ENCODE measurements at places on chromosomes 11 and 22.
A peak's percentile ranks its signal among the peaks of the same experiment; 100 is the strongest.

- DNase-seq = no peak
Measured at GRCh38 chr11:62708793-62709192, 1.3 kb downstream of the GNG3 start.

DNA sequence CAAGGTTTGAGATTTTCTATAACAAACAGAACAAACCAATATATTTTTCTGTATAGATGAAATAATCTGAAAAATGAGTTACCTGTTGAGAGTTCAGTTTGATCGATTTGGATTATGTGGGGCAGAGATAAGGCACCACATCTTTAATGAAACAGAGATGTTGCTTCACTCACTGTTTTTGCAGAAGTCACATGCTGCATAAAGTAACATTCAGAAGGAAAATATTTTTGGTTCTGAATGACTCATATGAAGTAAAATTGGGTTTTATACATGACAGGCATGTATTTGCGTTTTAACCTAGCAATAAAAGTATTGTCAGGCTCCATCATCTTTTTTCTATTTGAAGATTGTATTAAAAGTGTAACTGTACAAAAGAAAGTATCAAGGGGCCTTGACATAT, 77.8 kb downstream of the BBOX1 start:
- no peak for DNase-seq

DNA sequence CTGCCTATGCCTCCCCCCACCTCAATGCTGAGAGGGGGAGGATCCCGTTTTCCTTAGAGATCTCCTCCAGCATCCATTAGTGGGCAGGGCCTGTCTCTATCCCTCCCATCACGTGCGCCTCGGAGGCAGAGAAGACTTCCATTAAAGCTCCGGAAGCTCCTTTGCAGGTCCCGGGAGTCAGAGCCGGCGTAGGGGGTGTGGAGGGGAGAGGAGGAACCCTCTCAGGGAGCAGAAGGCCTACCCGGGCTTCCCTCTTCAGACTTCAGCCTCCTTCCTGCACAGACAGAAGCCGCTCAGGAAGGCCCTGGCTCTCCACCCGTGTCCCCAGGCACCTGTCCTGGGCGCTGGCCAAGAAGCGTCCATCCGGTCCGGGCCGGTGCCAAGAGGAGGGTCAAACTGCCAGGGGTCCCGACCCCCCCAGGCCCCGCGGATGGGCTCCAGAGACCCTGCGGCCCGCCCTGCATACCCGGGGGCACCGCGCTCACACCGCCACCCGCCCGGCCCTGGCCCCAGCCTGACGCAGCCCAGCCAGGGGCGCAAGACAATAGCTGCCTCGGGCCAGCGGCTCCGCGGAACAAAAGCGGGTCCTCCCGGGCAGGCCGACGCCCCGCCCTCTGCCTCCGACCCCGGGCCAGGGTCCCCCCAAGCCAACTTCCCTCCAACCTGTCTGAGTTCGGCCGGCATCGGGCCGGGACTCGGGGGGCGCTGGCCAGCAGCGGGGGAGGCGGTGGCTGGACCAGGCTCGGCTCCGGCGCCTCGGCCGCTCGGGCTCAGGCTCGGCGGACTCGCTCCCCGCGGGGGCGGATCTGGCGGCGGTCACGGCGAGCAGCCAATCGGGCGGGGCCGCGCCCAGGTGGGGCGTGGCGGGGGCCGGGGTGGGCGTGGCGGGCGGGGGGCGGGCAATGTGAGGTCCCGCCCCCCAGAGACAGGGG, 29.9 kb downstream of the ARVCF start:
- peak; percentile 11 for DNase-seq

DNA sequence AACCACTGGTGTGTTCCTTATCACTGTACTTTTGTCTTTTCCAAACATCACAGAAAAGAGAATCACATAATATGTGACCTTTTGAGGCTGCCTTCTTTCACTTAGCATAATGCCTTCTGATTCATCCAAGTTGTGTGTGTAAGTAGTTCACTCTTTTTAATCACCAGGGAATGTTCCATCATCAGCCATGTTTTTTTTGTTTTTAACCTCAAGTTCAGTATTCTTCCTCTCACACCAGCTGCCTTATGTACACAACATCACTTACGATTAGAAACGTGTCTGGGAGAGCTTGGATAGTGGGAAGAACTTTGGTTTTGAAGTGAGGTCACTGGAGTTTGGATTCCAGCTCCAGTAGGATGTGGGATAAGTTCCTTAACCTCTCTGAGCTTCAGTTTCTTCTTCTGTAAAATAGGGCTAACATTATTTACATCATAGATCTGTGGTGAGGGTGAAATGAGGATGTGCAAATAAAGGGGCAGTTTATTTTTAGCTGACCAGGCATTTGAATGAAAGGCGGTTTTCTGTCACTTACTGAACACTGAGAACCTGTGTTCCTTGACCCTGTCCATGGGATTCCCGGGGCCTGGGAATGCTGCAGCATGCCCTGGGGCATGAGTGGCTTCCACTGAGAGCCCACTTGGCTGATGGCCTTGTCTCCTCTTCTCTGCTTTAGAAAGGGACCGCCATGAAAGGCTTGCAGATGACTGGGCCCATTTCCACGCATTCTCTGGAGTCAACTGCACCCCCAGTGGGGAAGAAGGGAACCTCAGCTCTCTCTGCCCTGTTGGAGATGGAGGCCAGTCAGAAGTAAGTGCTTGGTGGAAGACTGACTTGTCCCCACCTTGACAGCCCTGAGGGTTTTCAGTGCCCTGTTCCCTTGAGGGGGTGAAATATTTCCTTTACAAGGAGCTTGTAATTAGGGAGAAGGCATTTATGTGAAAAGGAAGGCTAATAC, 92.6 kb downstream of the DEPDC5 start:
- DNase-seq = no peak

GRCh38 chr11:61826930-61827570, 1.1 kb upstream of the FADS2 start:
- DNase-seq = no peak

- no peak for DNase-seq
Measured at GRCh38 chr11:28727254-28727653, 619.1 kb downstream of the METTL15 start.

DNA sequence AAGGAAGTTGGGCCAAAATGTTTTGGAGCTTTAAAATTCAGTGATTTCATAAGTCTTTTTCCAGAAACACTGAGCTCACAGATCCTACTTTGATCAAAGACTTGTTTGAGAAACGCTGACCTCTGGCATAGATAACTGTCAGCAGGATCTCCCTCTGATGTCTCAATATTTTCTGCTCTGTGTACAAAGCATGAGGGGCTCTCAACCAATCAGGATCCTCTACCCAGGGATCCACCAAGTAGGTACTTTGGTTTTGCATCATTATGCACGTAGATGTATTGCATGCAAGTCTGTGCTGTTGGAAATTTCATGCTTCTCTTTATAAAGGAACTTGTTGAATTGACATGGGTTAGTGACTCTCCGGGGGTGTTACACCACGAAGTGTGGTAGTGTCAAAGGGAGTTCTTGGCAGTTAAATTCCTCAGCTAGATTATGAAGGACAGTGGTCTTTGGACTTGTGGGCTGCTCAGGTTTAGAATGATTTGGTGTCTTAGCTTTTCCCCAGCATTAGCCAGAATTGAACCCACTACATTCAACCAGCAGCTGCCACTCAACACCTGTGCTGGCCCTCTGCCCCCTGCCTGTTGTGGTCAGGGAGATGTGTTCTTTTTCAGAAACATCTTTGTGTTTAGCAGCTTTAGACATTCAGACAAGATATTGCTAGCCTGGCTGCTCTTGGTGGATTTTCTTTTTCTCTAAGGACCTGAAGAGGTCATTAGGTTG, 1.7 kb upstream of the DIXDC1 start:
- DNase-seq = no peak

DNA sequence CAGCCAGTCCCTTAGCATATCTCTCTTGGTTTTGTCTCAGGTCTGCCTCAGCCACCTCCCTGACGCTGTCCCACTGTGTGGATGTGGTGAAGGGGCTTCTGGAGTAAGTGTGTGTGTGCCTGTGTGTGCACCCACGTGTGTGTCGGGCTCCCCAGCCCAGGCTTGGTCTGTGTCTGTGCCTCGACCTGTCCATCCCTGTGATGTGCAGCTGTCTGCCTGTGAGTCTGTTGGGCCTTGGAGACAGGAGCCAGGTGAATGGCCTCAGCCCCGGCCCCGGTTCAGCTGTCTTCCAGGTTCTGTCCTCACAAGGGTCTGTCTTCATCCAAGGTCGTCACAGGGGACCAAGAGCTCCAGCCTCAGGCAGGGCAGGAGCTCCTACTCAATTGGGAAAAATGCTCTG, 9.8 kb downstream of the ATG16L2 start:
- DNase-seq = no peak

GRCh38 chr11:78319453-78319955, 98.1 kb downstream of the GAB2 start:
- no peak for DNase-seq

DNA sequence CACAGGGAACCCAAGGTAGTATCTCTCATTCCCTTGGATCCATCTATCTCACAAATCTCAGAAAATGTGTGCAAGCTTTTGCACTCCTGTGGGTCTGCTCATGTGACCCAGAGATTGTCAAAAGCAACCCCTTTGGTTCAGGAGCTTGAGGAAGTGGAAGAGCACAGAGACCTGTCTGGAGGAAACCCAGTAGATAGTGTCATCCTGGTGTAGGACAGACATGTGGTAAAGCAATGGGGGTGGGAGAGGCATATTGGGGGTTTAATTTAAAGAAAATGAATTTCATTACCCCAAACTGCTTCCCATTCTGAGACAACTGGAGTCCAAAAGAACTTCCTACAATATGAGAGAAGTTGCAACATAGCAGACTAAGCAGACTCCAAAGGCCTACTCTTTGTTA, 5.8 kb upstream of the MS4A14 start:
- no peak for DNase-seq

DNA sequence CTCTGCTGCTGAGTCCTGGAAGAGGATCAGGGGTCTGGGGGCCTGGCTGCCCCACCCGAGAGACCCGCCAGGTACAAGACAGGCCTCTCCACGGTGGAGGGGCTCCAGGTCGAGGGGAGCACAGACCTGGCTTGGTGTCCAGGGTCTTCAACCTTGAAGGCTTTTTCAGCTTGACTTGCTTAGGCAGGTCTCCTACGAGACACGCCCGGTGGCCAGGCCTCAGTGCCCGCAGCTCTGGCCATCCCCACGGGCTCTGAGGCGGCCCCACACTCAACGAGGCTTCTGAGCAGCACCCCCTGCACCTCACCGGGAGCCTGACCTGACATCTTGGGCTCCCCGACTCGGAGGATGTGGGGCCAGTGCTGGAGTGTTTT, 6.6 kb upstream of the PLXNB2 start:
- DNase-seq = no peak

GRCh38 chr11:16356057-16356760, at the start of gene SOX6:
SOX6 (minus strand) TSS chr11:16356546; CDS start chr11:16341248, 15,298 bp downstream.
- DNase-seq = no peak

DNA sequence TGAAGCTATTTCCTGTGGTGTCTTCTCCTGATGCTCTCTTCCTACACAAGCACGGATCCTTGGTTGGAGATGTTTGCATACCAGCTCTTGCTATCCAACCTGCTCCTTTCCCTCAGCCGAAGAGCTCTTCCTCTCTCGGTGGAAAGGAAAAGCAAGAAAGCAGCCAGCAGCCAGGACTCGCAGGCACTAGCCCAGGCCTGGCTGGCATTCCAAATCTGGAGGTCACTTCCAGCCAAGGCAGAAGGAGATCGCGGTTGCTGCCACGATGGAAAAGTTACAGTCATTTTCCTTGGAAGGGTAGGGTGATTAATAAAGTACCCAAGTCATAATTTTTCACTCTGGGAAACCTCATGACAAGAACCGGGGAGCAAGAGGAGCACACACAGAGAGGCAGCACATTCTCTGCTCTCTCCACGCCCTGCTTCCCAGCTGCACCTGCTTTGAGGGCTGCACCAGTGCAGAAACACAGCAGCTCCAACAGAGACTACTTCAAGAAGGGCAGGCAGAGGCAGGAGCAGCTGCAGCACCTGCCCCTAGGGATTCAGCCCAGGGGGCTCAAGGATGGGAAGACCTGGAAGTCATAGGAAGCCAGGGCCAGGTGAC, 399.3 kb downstream of the CADM1 start:
- DNase-seq = no peak

DNA sequence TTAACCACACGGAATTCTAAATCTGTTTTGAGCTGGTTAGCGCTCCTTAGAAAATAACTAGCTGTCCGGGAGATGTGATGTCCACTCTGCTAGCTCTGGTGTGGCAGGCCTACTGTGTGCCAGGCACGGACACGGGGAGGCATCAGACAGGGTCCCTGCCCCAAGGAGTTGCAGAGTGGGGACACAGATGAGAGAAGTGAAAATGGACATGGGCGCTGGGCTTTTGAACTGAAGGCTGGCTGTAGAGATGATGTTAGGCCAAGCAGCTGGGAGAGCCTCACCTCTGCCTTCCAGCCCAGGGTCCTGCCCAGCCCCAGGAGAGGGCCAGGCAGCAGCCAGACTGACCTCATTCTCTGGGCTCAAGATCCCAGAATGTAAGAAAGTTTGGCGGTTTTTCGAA, 368.6 kb downstream of the CTTN start:
- DNase-seq = no peak

DNA sequence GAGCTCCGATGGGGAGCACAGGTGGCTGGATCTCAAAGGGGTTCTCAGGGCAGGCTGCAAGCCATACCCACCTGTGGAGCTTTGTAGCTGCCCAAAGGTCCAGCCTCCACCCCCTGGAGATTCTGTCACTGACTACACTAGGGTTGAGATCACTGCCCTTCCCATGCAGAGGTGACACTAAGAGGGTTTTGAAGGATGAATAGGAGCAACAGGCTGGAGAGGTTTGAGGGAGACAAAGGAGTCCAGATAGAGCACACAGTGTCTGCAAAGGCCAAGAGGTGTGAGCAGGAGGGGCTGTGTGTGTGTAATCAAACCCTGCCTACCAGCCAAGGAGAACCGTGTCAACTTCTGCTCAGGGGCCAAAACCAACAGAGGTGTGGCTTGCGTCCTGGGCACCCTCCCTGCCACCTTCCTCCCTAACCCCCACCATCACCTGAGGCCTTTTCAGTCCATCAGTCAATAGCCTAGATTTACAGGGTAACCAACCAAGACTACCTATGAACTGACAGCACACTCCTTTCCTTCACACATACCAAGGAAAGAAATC, 43.0 kb upstream of the WNT11 start:
- DNase-seq = no peak

- DNase-seq = peak; percentile 96
Measured at GRCh38 chr11:119361056-119361787, 14.7 kb upstream of the MFRP start.

DNA sequence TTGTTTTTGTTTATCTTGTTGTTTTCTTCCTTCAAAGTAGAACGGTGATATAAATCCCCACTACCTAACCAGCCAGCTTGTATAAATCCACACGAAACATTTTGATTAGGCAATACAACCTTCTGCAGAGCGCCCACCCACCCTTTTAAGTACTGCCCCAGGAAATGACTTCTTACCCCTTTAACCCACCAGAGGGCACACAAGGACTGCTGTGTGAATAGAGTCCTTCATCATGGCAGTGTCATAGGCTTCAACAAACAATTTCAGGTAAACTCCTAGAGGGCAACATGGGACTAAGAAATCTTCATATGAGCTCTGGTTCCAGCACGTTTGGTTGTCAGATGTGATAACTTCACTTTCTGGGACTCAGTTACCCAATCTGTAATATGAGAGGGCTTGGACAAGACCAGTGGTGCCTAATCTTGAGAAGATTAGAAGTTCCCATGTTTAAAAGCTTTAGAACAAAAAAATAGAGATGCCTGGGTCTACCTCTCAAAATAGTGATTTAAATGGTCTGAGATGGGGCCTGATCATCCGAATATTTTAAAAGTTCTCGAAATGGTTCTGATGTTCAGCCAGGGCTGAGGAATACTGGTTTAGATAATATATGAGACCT, 56.1 kb downstream of the PIWIL4 start:
- DNase-seq = peak; percentile 80

- DNase-seq = no peak
Measured at GRCh38 chr11:57513911-57514537, 1.5 kb downstream of the SLC43A1 start.
